ENCODE measurements at places on chromosomes 6 and 20. TPM values are rescaled to one million over a fixed set of nuclear protein-coding genes. Genes with fewer than 3 reads are reported as not detected.

GRCh38 chr6:126698732-126699240 is 358.9 kb downstream of the CENPW start:
- no peak overlapping the region for H3K4me3 ChIP-seq
- no peak for DNase-seq
- no peak overlapping the region for H3K27ac ChIP-seq
- no peaks in the 10 kb centered on the region for H3K27me3 ChIP-seq

The MATN4 gene
- total RNA-seq = 1.5 TPM

The PTGIS gene
- total RNA-seq = 2.8 TPM

The LINC00237 gene
- not detected for total RNA-seq

GRCh38 chr6:113719064-113719463 is 138.1 kb upstream of the MARCKS start:
- H3K4me3 ChIP-seq = no peak overlapping the region
- DNase-seq = no peak
- H3K27me3 ChIP-seq = peaks cover 2% of the 10 kb centered on the region
- H3K27ac ChIP-seq = no peak overlapping the region
- no peaks in the 10 kb centered on the region for H3K36me3 ChIP-seq

- DNase-seq = no peak
- H3K27me3 ChIP-seq = no peaks in the 10 kb centered on the region
- H3K27ac ChIP-seq = no peak overlapping the region
These were observed 106.0 kb downstream of the FOXO3 start for GRCh38 chr6:108666656-108667260.

DNA sequence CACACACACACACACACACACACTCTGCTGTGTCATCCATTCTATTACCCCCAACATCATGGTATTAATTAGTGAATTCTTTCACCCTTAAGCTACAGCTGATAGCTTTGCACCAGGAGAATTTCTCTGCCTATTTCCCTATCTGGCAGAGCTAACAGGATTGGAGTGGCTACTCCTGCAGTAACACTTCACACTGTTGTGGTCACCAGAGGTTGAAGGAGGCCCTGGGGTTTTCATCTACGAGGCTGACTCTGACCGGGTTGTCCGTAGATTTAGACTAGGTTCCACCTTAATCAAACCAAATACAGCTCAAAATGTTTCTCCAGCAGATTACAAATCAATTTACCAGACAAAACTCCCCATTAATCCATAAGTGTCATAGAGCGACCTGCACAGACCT is 69.2 kb upstream of the RIPOR2 start:
- H3K27me3 ChIP-seq = no peaks in the 10 kb centered on the region
- peaks cover 44% of the 10 kb centered on the region for H3K36me3 ChIP-seq
- H3K27ac ChIP-seq = no peak overlapping the region
- no peak for DNase-seq
- peaks cover 77% of the 10 kb centered on the region for H3K4me1 ChIP-seq

GRCh38 chr6:162719528-162719927 is 8.0 kb downstream of the PRKN start:
- no peaks in the 10 kb centered on the region for H3K27me3 ChIP-seq
- no peaks in the 10 kb centered on the region for H3K36me3 ChIP-seq
- H3K27ac ChIP-seq = no peak overlapping the region
- H3K4me3 ChIP-seq = no peak overlapping the region

DNA sequence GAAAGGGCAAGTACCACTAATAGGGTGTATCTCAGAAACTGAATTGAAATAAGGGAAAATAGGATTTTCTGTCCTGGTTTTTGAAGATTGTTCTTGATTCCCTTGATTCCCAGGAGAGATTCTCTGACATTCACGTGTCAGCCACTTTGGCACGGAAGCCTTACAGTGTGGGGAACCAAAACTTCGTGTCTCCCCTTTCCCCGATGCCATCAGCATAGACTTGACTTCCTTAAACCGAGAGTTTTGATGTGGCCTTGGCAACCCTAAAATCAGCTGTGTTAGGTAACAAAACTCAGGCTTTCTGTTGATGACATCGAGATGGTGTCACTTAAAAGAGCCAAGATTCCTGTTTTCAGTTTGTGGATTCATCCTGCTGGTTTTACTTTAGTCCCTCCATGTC is 7.5 kb downstream of the HMGN4 start:
- no peak overlapping the region for H3K27ac ChIP-seq
- H3K4me3 ChIP-seq = no peak overlapping the region
- no peaks in the 10 kb centered on the region for H3K27me3 ChIP-seq
- DNase-seq = no peak
- peaks cover 41% of the 10 kb centered on the region for H3K4me1 ChIP-seq

Data from activated CD4-positive, alpha-beta memory T cell treated with anti-CD3 and anti-CD28 coated beads, Interleukin-2, amount 10 ng/mL, durations not matched to agents 7 days and 5 days (primary cell).